ENCODE measurements at places on chromosomes 2 and 18. TPM values are rescaled to one million over a fixed set of nuclear protein-coding genes. Genes with fewer than 3 reads are reported as not detected.

Gene POTEC
- not detected for total RNA-seq

Gene KLHL14
- 0.98 TPM for total RNA-seq

DNA sequence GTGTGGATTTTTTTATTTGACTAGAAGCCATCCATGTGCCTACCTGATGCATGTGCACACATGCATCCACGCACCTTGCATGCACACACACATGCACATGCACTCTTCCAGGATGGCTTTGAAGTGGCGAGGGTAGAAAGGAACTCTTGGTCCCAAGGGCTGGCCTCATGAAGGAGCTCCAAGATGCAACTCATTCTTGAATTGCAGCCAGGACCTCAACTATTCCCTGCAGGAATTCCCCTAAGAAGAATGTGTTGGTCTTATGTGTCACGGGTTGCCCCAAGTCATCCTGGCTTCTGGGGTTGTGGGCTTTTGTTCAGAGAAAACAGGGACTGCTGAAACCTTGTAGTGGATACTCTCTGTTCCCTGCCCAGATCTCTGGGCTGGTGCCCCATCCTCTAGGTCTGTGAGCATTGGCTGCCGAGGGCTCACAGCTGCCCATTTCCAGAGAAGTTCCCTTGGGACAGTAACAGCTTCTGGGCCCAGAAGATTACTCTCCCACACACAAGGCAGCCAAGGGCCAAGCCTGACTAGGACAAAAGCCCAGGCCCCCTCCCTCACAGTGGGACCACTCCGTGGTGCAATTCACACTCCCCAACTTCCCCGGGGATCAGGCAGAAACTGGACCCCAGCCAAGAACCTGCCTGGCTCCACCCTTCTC lies 137.6 kb downstream of the COPS8 start:
- H3K27me3 ChIP-seq, result no peaks in the 10 kb centered on the region
- peak overlapping the region; percentile 76 for H3K27ac ChIP-seq
- H3K36me3 ChIP-seq, result no peaks in the 10 kb centered on the region
- no peak overlapping the region for H3K4me3 ChIP-seq

- no peaks in the 10 kb centered on the region for H3K4me1 ChIP-seq
- H3K4me3 ChIP-seq, result no peak overlapping the region
- H3K27ac ChIP-seq, result no peak overlapping the region
- H3K27me3 ChIP-seq, result no peaks in the 10 kb centered on the region
- no peaks in the 10 kb centered on the region for H3K36me3 ChIP-seq
Measured at GRCh38 chr2:182049372-182050148, 63.9 kb downstream of the PPP1R1C start.

GRCh38 chr2:216665717-216666116 lies 29.6 kb downstream of the IGFBP5 start:
- peaks cover 22% of the 10 kb centered on the region for H3K4me1 ChIP-seq
- no peak for DNase-seq
- H3K4me3 ChIP-seq, result no peak overlapping the region

DNA sequence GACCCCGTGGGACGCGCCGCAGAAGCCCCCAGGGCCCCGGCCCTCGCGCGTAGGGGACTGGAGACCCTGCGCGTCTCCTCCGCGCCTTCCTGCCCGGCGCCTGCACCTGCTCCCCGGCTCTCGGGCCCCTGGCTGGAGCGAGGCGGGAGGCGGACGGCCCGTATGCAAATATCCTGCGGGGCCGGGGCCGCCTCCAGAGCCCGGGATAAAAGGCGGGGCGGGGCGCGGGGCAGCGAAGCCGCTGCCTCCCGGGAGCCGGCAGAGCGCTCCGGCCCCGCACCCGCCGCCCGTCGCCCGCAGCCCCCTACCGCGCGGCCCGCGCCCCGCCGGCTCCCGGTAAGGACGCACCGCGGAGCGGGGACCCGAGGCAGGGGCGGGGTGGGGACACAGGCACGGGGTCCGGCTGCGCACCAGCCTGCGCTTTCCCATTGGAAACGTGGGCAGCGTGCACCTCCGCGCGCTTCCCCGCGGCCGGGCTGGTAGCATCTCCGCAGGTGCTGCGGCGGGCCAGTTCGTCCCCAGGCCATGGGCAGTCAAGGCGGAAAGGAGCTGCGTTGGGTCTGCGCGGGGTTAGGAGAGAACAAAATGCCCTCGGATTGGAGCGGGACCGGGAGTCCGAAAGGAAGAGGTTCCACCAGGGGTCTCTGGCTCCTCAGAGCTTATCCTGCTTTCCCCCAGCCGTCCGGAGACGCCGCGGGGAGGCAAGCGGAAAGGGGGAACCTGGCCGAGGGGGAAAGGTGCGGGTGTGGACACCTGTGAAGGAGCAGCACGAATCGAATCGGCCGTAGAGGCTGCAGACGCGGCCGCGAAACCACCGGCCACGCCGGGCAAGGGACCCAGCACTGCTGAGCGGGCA lies at the start of gene ATP6V1C2:
ATP6V1C2 (plus strand) TSS at position 235 of the 856 bp plus-strand sequence. CDS start 1,220 bp downstream, outside the sequence.
- H3K4me1 ChIP-seq, result peaks cover 18% of the 10 kb centered on the region
- H3K27ac ChIP-seq, result no peak within 1 kb of the TSS

- H3K27me3 ChIP-seq, result no peaks in the 10 kb centered on the region
- H3K27ac ChIP-seq, result no peak overlapping the region
- DNase-seq, result no peak
Measured at GRCh38 chr2:144886862-144887261, 366.9 kb upstream of the ZEB2 start.

- H3K4me3 ChIP-seq, result no peak overlapping the region
- no peaks in the 10 kb centered on the region for H3K27me3 ChIP-seq
- no peaks in the 10 kb centered on the region for H3K36me3 ChIP-seq
Measured at GRCh38 chr18:10376731-10377130, 77.7 kb upstream of the APCDD1 start.

- H3K27me3 ChIP-seq, result no peaks in the 10 kb centered on the region
- H3K4me3 ChIP-seq, result no peak overlapping the region
- peak; percentile 54 for DNase-seq
- H3K4me1 ChIP-seq, result no peaks in the 10 kb centered on the region
Measured at GRCh38 chr2:17805717-17806363, 10.4 kb upstream of the MSGN1 start.

GRCh38 chr2:226796840-226797288 lies 2.8 kb downstream of the IRS1 start:
- peaks cover 57% of the 10 kb centered on the region for H3K4me1 ChIP-seq
- H3K27ac ChIP-seq, result peak overlapping the region; percentile 95
- H3K27me3 ChIP-seq, result no peaks in the 10 kb centered on the region
- H3K36me3 ChIP-seq, result no peaks in the 10 kb centered on the region
- DNase-seq, result no peak
